ENCODE measurements at places on chromosomes 1 and 21.

DNA sequence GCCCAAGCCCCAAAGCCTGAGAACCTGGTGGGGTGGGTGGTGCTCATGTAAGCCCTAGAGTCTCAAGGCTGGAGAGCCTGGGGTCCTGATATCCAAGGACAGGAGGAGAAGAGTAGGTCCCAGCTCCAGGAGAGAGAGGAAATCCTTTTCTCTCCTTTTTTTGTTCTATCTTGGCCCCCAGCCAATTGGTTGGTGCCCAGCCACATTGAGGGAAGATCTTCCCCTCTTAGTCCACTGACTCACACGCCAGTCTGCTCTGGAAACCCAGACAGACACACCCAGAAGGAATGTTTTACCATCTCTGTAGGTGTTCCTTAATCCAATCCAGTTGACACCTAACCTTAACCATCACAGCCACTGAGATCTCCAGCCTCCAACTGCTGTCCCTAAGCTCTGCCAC, 16.2 kb upstream of the LIN9 start:
- DNase-seq = no peak

- no peak for DNase-seq
Measured at GRCh38 chr21:36097427-36098181, 27.8 kb downstream of the CBR1 start.

- DNase-seq = no peak
Measured at GRCh38 chr1:235876402-235876841, 9.7 kb upstream of the LYST start.

DNA sequence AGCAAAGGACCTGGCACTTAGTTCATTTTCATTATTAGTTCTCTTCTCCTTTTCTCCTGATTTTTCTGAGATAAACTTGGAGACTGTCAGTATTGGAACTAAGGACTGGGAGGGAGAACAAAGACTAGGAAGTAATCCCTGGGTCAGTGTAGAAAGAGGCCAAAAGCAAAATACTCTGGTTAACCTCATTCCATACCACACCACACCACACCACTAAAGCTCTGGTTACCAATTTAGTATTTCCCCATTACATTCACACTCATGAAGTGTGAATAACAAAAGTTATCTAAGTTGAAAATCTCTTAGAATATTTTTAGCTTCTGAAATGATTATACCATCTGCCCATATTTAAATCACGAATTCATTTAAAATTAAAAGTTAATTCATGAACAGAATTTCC, 68.9 kb upstream of the DMRTA2 start:
- no peak for DNase-seq

- no peak for DNase-seq
Measured at GRCh38 chr1:20194224-20194623, 7.9 kb upstream of the PLA2G2C start.

DNA sequence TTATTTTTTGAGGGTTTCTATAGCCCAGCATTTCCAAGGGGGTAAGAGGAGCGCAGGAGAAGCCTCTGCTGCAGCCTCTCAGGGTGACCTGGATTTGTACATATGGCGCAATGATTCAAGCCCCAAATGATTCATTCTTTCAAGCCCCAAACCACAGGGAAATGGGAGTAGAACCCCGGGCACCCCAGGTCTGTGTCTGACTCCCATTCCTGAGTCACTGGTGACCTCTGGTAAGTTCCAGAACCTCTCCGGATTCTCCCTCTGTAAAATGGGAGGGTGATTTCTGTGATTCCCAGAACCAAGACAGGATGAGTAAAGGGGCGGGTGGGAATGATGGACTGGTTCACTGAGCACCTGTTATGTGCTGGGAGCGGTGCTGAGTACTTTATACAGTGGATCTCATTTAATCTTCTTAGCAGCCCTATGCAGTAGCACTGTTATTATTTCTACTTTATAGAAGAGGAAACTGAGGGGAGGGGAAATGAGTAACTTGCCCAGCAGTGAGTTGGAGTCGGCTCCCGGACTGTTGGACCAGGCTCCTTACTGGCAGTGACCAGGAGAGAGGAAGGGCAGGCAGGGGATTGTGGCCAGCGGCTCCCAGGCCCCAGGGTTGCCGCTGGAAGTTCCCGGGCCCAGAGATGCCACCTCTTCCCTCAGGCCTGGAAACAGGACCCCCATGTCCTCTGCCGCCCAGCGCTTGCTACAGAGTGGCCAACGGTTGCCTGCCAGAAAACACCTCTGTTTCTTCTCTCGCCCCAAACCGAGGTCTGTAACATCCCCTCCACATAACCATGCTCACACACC, 20.3 kb upstream of the SLC26A9 start:
- no peak for DNase-seq

- no peak for DNase-seq
Measured at GRCh38 chr1:3494321-3495308, 40.1 kb downstream of the ARHGEF16 start.

- DNase-seq = no peak
Measured at GRCh38 chr21:26719750-26720149, 125.5 kb downstream of the ADAMTS1 start.

DNA sequence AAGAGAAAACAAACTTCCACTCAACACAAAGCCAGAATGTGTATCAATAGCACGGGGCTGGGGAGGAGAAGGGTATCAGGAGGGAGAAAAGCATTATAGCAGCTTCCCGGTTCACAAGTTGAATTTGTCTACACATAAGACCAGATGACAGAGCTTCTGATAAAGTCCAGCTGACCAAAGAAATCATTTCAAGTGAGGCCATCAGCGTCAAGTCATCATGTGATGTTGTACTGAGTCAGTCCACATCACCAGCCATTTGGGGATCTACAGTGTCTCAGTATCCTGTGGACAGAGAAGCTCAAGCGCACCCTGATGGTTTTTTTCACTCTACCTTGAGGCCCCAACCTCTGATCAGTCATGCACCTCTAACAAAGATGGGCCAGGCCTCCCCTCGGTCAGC, 33.0 kb downstream of the SETD4 start:
- no peak for DNase-seq

DNA sequence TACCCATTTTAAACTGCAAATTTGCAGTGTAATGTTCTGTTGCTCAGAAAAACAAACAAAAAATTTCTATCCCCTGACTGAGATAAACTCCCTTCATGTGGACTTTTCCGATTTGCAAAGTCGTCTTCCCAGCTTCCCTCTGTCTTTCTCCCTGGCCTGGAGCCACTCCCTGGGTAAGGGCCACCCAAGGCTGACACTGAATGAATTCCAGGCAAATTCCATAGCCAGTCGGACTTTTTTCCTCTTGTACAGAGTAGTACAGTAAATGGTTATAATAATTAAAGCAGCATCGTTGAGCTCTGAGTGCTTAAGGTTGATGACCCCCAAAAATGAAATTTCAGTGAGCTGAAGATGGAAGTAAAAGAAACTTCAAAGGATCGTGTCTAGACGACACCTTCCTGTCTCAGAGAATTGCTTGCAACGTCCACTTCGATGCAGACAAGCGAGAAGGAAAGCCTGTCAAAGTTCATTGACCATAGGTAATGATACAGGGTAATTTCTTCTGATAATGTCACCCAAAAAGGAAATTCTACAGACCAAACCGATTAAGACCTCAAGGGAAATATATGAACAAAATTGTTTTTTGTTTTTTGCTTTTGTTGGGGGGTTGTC, 33.6 kb upstream of the LHX8 start:
- DNase-seq = no peak

DNA sequence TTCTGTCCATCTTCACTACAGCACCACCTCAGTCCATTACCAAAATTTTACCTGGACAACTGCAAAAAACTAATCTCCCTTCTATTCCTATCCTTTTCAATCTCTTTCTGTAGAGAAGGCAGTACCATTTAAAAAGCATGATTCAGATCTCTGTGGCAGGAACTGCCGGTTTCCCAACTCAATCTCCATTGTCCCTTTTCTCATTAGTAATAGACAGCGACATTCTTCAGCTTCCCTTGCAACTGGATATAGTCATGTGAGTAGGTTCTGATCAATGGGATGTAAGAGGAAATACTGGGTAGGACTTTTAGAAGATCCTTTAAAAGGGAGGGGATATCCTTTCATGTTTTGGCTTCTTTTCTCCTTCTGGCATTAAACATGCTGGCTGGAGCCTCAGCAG, 74.9 kb downstream of the ADCY10 start:
- no peak for DNase-seq

GRCh38 chr21:35342440-35342839, 293.3 kb upstream of the RUNX1 start:
- no peak for DNase-seq

GRCh38 chr1:183636334-183636682, 725 bp upstream of the ARPC5 start:
- no peak for DNase-seq

- DNase-seq = no peak
Measured at GRCh38 chr21:14959343-14959742, 105.5 kb downstream of the NRIP1 start.

DNA sequence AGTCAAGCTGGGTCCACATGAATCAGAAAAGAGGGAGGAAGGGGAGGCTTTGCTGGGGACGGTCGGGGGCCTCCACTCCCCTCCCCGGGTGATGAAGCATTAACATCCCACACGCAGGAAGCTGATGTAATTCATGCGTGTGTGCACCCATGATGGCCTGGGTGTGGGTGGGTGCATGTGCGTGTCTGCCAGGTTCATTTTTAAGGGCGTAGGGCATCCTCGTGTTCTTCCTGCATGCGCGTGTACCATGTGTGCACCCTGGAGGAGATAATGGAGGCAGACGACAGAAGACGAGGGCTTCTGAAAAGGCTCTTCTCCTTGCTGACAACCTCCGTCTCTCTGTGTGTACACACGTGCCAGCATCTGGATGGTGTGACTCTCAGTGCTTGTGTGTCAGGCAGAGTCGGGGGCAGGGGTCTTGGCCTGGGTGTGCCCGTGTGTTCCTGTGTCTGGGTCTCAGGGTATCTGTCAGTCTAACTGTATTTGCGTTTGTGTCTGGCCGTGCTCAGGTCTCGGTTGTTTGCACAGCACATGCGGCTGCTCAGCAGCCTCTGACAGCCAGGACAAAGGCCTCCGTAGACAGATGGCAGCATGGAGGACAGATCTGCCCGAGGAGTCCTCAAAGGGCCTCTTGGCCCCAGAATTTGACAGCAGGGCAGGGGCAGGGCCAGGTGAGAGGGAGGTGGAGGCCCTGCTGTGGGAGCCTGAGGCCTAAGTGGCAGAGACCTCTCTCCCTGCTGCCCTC, 2.4 kb downstream of the RAP1GAP start:
- DNase-seq = no peak

DNA sequence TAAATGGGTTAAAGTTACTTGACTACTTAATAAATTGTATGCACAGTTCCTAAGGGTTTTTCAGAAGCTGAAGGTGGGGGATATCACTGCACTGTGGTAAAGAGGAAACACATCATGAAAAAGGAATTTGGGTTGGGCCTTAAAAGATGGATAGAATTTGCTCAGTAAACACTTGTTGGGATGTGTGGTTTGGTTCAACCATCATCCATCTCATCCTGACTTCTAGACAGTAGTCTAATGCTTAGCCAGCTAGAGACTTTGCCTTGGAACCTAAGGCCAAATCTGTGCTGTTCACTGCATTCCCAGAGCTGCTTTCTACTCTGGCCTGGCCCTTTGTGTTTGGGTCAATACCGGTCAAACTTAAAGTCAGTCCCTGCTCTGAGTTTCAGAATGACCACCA, 30.6 kb downstream of the LY9 start:
- DNase-seq = no peak

GRCh38 chr1:179814546-179814838, 63.1 kb downstream of the TOR1AIP2 start:
- no peak for DNase-seq

- peak; percentile 28 for DNase-seq
Measured at GRCh38 chr1:232951180-232951579, 769 bp downstream of the NTPCR start.

DNA sequence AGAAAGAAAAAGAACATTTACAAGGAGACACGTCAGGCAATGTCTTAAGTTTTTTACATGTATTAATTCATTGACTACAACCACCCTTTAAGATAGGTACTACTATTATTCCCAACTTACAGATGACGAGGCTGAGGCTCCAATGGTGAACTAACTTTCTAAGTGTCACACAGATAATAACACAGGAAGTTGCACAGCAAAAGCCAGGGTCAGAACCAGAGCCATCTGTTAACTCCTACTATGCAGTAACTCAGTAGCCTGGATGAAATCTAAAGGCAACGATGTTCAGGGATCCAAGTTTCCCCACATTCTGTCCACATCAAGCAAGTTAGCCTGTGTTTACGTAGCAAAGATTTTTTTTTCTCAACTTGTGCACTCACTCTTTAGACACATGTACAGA, 371.7 kb downstream of the PTPRC start:
- DNase-seq = peak; percentile 6

GRCh38 chr1:118247593-118247992, 62.6 kb upstream of the SPAG17 start:
- DNase-seq = no peak

- no peak for DNase-seq
Measured at GRCh38 chr1:230985711-230986110, 6.8 kb downstream of the ARV1 start.

- no peak for DNase-seq
Measured at GRCh38 chr1:109315288-109315687, 8.5 kb upstream of the MYBPHL start.

Measured in CD4-positive, alpha-beta T cell treated with Interleukin-6 for 4 hours (primary cell).